Endothelial cell of umbilical vein (primary cell): ENCODE measurements at places on chromosomes 5 and 9. TPM values are rescaled to one million over a fixed set of nuclear protein-coding genes. Genes with fewer than 3 reads are reported as not detected.
A peak's percentile ranks its signal among the peaks of the same experiment; 100 is the strongest.

- no peak overlapping the region for H3K27ac ChIP-seq
- no peak overlapping the region for H3K4me3 ChIP-seq
- H3K27me3 ChIP-seq, result peaks cover 10% of the 10 kb centered on the region
- H3K4me1 ChIP-seq, result no peaks in the 10 kb centered on the region
- H3K36me3 ChIP-seq, result no peaks in the 10 kb centered on the region
Measured at GRCh38 chr5:135567661-135568060, 11.1 kb downstream of the CXCL14 start.

DNA sequence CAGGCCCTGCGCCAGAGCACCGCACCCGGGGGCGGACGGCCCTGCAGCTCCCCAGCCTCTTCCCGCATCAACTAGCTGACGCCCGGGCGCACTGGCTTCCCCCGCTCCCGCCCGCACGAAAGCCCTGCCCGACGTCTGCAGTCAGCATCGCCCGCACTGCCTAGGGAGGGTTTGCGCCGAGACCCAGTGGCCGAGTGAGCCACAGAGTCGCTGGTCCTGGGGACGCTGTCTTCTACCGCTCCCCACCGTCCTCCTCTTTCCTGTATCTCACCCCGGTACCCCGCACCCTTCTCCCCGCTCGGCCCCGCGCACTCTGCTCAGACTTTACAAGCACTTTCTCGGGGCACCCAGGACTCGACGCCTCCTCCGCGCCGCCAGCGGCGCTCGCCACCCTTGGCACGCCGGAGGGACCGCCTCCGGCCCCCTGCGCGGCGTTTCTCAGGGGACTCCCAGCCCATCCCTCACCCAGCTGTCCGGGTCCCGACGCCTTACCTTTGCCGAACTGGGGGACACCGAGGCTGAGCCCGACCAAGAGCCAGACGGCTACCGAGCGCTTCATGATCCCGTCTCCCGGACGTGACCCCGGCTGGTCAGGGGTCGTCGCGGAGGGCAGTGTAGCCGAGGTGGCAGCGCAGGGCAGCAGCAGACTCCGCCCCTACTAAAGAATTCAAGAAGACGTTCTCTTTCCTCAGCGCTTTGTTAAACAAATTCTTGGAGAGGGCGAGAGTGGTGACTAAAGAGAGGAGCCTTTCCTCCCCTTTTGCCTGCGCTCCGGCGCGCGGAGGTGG is 670 bp downstream of the EDIL3 start:
- peak overlapping the region; percentile 1 for H3K27ac ChIP-seq
- peak; percentile 45 for DNase-seq
- H3K27me3 ChIP-seq, result no peaks in the 10 kb centered on the region
- no peaks in the 10 kb centered on the region for H3K36me3 ChIP-seq
- H3K4me3 ChIP-seq, result peak overlapping the region; percentile 65

- no peak for DNase-seq
- H3K27me3 ChIP-seq, result no peaks in the 10 kb centered on the region
- H3K4me1 ChIP-seq, result no peaks in the 10 kb centered on the region
- H3K27ac ChIP-seq, result no peak overlapping the region
- no peak overlapping the region for H3K4me3 ChIP-seq
Measured at GRCh38 chr5:109942646-109943045, 252.9 kb downstream of the MAN2A1 start.

The TMEM215 gene
- not detected in 2 replicates for polyA plus RNA-seq

DNA sequence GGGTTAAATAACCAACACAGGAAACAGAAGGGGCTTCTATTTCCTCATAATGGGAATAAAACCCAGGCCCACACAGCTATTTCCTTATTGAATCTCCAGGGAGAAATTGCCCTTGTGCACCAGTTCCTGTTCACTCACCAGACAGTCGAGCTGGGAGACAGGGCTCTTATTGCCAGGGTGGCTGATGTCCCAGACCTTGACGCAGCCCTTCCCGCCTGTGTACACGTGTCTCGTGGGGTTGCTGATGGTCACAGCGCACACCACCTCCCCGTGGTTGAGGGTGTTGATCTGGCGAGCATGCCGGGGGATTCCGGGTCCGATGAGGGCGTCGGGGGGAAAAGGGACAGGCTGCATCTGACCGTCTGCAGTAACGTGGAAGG is 96.5 kb downstream of the TLE1 start:
- H3K4me1 ChIP-seq, result peaks cover 41% of the 10 kb centered on the region
- no peaks in the 10 kb centered on the region for H3K27me3 ChIP-seq
- DNase-seq, result no peak
- H3K27ac ChIP-seq, result no peak overlapping the region
- peaks cover 8% of the 10 kb centered on the region for H3K36me3 ChIP-seq

- no peak overlapping the region for H3K27ac ChIP-seq
- H3K4me3 ChIP-seq, result no peak overlapping the region
- DNase-seq, result no peak
- H3K36me3 ChIP-seq, result peaks cover 9% of the 10 kb centered on the region
- H3K27me3 ChIP-seq, result no peaks in the 10 kb centered on the region
Measured at GRCh38 chr5:132199116-132199680, 28.5 kb downstream of the P4HA2 start.

GRCh38 chr5:171700318-171700912 is 85.2 kb upstream of the SMIM23 start:
- H3K27ac ChIP-seq, result no peak overlapping the region
- DNase-seq, result no peak
- peaks cover 4% of the 10 kb centered on the region for H3K27me3 ChIP-seq
- no peaks in the 10 kb centered on the region for H3K36me3 ChIP-seq
- no peaks in the 10 kb centered on the region for H3K4me1 ChIP-seq

The LCN9 gene
- polyA plus RNA-seq, result not detected in 2 replicates

- H3K36me3 ChIP-seq, result no peaks in the 10 kb centered on the region
- DNase-seq, result no peak
- peaks cover 5% of the 10 kb centered on the region for H3K4me1 ChIP-seq
- no peak overlapping the region for H3K27ac ChIP-seq
- H3K27me3 ChIP-seq, result no peaks in the 10 kb centered on the region
- no peak overlapping the region for H3K4me3 ChIP-seq
Measured at GRCh38 chr9:38689678-38690077, 30.3 kb downstream of the FAM240B start.

The RETREG1 gene
- 0.13 TPM in 1 of 2 replicates, not detected in the other for polyA plus RNA-seq

The NPR3 gene
- 0.01 and 0.03 TPM in 2 replicates for polyA plus RNA-seq

GRCh38 chr5:75545131-75545530 is 33.4 kb downstream of the POLK start:
- H3K4me1 ChIP-seq, result no peaks in the 10 kb centered on the region
- H3K4me3 ChIP-seq, result no peak overlapping the region
- H3K27me3 ChIP-seq, result no peaks in the 10 kb centered on the region
- DNase-seq, result no peak
